SHP77 treated with DMSO at 0.1 percent for 48 hours (cell line): ENCODE measurements at places on chromosomes 4 and X.

DNA sequence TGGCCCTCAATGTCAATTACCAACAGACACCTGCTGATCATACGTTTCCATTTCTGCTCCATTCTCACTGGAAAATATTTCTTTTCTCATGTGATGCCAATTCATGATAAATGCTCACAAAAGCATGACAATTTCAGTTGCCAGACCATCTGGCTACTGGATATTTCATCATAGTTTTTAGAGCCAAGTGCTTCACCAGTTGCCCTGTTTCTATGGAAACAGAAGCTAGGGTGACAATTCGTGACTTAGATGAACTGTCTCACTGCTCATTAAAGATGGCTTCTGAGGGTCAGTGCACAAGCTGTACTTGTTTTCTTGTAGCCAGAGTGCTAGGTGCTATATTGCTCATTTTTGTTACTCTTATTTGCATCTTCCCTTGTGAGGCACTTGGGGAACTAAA is 184.9 kb downstream of the COMMD8 start:
- no peak for DNase-seq

DNA sequence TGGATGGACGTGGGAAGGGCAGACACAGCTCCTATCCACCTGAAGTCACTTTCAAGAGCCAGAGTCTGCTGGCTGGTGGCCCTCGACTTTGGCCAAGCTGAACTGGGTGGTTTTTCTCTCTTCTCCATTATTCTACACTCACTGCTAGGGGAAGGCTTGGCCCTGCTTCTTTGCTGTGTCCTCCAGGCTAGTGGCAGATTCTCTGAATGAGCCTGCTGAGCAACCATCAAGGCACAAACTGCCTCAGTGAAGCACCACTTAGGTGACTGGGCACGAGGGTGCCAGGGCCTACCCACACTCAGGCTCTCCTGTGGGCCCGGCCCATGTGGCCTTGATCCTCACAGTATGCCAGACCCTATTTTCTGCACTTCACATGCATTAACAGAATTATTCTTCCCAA is 92.0 kb downstream of the PJA1 start:
- DNase-seq = no peak

DNA sequence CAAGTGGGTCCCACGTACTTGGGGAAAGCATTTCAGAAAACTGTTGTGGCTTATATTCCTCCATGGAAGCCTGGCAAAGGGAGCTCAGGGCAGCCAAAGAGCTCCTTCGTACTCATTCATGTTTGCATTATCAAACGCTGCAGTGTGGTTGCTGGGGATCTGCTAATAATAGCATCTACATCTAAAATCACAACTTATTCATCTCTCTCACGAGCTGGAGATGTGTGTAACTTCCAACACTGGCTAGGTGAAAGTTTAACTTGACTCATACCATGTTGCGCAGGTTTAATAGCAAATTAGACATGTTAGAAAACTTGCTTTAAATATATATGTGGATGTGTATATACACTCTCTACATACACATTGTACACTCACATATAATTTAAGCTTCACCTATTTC is 415.1 kb downstream of the AFF2 start:
- DNase-seq = no peak

DNA sequence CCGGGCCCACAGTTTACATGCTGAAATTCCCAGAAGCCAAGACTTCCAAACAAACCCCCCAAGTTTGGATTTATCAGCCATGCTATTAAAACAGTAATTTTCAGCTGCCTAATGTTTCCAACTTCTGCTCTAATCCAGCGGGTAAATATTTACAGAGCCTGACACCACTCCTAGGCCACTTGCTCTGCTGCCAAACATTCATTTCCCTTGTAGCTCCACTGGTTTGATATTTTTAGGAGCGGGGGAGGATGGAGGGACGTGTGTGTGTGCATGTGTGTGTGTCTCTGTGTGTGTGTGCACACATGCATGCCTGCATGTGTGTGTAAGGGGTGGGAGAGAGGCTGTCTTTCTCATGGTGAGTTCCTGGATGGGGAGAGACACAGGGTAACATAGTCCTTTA is 115.7 kb upstream of the PJA1 start:
- DNase-seq = no peak

DNA sequence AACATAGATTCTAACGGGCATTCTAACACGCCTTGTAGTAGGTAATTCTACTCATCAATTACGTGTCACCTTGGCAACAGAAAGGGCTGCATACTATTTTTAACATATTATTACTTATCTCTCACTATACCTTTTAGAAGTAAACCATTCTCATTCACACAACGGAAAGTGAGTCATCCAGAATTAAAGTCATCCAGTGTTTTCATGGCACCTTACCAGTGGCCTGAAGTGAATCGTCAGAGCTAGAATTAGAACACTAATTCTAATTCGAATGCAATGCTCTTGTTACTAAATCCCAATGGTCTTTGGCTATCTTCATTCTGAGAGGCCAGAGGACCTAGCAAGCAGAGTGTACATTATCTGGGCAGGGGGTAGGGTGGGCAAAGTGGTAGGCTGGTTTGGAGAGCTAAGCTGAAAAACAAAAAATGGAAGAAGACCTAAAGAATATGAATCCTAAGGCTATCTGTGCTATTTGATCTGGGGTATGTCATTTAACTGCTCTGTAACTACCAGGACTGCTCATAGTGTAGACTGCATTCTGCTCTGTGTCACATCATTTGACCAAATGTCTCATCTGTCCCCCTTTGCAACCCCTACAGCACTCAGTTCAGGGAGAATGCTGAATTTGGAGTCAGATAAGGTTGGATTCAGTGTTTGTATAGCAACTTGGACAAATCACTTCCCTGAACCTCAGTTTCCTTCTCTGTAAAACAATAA is 96.5 kb downstream of the HDAC8 start:
- no peak for DNase-seq

GRCh38 chrX:18582910-18583493 is 88.9 kb downstream of the RS1 start:
- DNase-seq = no peak

DNA sequence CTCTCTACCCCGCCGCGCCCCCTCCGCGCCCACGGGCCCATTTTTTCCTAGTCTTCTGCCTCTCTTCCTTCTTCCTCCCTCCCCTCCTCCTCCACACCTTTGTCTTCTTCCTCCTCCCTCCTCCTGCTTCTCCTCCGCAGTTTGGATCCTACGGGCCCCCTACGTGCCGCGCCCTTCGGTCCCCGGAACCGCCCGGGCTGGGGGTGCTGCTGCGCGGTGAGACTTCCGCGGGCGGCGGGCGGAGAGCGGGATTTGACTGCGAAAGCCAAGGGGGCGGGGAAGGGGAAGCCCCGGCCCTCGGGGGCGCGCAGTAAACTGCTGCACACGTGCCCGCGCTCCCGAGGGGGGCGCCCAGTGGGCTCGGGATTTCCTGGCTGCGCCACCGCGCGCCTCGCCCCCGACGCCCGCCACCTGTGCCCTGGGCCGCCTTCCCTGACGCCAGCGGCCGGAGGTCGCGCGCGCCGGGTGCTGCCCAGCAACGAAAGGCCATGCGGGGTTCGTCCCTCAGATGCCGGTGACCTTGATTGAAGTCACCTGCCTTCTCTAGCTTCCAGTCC is 3.3 kb upstream of the NKX3-2 start:
- no peak for DNase-seq

DNA sequence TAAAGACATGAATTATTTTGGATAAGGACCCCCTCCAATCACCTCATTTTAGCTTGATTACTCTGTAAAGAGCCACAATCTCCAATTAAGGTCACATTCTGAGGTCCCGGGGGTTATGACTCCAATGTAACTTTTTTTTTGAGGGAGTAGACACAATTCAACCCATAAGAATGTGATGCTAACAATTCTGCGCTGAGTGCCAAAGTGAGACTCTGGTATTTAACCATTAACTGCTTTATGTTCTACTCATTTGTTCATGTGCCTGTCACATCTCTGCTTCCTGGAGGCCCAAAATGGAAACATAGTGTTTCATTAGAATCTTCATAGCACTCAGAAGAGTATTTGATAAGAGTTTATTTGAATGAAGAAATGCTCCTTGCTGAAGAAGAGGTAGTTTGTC is 234.8 kb downstream of the CPE start:
- no peak for DNase-seq

DNA sequence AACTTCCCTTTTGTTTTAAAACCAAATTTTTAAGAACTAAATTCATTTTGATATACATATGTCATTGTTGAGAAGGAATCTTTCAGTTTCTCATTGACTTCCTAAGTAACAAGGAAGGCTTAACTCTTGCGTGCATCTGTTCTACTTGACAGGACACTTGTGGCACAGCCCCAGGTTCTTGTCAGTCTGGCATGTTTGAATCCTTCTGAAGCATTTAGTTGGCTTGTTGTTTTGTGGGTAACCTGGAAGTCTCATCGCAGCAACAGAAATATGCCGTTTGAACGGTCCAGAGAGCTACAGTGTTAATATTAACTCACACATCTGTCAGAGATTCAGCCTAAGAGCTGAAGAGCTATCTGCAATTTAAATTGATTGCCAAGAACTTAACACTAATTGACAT is 76.0 kb downstream of the GLRA3 start:
- no peak for DNase-seq

- DNase-seq = no peak
These were observed 123.5 kb downstream of the BCOR start for GRCh38 chrX:39974270-39974669.

GRCh38 chr4:97923096-97923495 is 220.2 kb downstream of the STPG2 start:
- DNase-seq = no peak

- DNase-seq = no peak
These were observed 17.7 kb upstream of the RPS6KA3 start for GRCh38 chrX:20284444-20284843.

GRCh38 chrX:15911734-15912550 is 57.3 kb upstream of the AP1S2 start:
- no peak for DNase-seq

GRCh38 chr4:159175989-159176375 is 73.1 kb downstream of the RAPGEF2 start:
- DNase-seq = no peak

DNA sequence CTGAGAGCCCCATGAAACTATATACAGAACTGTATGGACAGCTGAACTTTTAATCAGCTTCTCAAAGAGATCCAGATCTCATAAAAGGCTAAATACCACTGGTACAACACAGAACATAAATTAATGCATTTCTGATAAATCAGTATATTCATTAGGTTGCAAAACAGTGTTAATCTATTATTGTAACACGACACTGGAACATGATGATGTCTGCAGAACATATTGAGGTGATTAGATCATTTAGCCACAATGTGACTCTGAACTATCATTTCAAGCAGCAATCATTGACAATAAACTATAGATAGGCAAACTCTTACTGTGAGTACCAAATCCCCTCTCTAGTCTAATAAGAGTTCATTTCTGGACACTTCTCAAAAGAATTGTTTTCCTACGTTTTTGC is 50.3 kb downstream of the GASK1B start:
- DNase-seq = no peak

DNA sequence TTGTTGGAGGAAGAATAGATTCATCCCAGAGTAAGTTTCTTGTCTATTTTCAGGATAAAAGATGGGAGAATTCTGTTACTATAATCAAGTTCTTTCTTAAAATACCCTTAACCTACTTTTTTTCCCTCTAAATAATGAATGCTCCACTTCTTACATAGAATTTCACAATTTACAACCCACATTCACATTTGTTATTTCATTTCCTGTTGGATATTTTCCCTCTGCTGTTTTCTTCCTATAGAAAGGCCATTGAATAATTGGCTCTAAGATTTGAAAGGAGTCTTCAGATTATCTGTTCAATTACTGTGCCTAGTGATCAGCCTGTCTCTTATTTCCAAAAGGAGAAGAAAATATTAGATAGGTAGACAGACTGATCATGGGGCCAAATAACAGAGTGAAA is 79.7 kb downstream of the CPE start:
- DNase-seq = no peak
